ENCODE measurements at places on chromosomes 1 and 21. TPM values are rescaled to one million over a fixed set of nuclear protein-coding genes. Genes with fewer than 3 reads are reported as not detected.

The SPATA1 gene
- 1.9 TPM for total RNA-seq

DNA sequence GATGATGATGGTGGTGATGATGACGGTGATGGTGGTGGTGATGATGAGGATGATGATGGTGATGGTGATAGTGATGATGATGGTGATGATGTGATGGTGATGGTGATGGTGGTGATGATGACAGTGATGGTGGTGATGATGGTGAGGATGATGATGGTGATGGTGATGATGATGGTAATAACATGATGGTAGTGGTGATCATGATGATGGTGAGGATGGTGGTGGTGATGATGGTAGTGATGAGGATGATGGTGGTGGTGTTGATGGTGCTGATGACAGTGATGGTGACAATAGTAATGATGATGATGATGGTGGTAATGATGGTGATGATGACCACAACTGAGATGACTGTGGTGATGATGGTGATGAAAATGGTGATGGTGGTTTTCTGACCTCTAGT, 4.9 kb downstream of the ACTRT2 start:
- H3K36me3 ChIP-seq = no peaks in the 10 kb centered on the region
- H3K27ac ChIP-seq = no peak overlapping the region
- no peak overlapping the region for H3K4me3 ChIP-seq
- H3K27me3 ChIP-seq = peaks cover 25% of the 10 kb centered on the region

The MARK1 gene
- 14.2 TPM for total RNA-seq

The EXO1 gene
- total RNA-seq = 1.5 TPM

The RALGPS2 gene
- total RNA-seq = 6.6 TPM

DNA sequence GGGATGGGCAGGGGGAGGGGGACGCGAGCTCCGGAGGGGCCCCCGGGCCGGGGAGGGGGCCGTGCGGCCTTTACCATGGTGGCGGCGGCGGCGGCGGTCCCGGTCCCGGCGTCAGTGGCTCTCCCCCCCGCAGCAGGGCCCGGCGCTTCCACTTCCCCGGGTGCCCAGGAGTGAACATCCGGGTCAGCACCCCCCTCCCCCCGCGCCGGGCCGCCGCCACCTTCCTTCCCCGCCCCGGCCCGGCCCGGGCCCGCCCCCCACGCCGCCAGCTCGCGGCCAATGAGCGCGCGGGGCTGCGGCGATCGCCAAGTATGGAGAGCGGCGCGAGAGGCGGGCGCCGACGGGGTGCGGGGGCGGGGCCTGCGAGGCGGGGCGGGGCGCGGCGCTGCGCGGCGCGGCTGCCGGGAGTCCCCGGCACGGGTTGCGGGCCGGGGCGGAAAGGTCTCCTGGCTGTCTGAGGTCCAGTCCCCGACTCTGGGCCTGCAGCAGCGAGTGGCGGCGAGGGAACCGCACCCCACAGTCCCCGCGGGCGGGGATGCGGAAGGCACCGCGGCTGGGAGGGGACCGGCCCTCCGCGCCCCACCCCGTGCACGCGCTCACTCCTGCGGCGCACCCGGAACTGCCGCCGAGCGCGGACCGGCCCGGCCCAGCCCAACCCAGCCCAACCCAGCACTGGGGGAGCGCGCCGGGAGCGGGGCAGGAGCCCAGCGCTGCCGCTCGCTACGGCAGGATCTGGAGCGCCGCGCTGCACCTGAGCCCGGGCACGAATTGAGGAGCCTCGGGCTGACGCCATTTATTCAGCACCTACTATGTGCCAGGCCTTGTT, at the start of gene CAPZB:
Gene CAPZB, minus strand, starts transcription at position 178 of the 826 bp plus-strand sequence. Its CDS starts 101 bp downstream, at position 77.
- H3K4me3 ChIP-seq = peak within 1 kb of the TSS; percentile 70
- peak within 1 kb of the TSS; percentile 96 for H3K27ac ChIP-seq
- no peaks in the 10 kb centered on the region for H3K27me3 ChIP-seq
- DNase-seq = peak; percentile 97
- peaks cover 61% of the 10 kb centered on the region for H3K4me1 ChIP-seq

DNA sequence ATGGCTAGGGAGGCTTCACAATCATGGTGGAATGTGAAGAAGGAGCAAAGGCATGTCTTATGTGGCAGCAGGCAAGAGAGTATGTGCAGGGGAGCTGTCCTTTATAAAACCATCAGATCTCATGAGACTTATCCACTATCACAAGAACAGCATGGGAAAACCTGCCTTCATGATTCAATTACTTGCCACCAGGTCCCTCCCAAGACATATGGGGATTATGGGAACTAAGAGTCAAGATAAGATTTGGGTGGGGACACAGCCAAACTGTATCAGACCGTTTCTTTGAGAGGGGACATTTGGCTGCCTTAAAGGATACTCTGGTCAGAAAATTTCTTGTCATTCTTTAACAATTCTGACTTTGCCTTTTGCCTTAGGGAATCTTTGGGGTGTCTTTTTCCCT, 3.2 kb upstream of the XPR1 start:
- peaks cover 24% of the 10 kb centered on the region for H3K4me1 ChIP-seq
- no peak overlapping the region for H3K27ac ChIP-seq
- DNase-seq = no peak
- no peaks in the 10 kb centered on the region for H3K27me3 ChIP-seq
- no peak overlapping the region for H3K4me3 ChIP-seq

GRCh38 chr1:200873116-200873670, 412 bp downstream of the GPR25 start:
- peaks cover 68% of the 10 kb centered on the region for H3K27me3 ChIP-seq
- peak overlapping the region; percentile 17 for H3K4me3 ChIP-seq
- no peaks in the 10 kb centered on the region for H3K36me3 ChIP-seq

DNA sequence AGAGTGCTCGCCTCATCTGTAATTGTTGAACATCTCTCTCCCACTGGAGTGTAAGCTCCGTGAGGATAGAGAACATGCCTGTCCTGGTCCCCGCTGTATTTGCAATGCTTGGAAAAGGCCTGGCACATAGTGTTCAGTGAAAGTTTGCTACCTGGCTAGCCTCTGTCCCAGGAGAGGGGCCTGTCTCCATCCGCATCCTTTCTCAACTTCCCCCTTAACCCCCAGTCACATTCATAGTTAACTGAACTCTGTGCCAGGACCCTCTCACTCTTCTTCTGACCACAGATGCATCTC, 15.2 kb downstream of the SPOCD1 start:
- no peaks in the 10 kb centered on the region for H3K36me3 ChIP-seq
- H3K27me3 ChIP-seq = peaks cover 15% of the 10 kb centered on the region
- H3K4me3 ChIP-seq = no peak overlapping the region
- DNase-seq = no peak

The IL12RB2 gene
- total RNA-seq = 0.25 TPM
